ENCODE measurements at places on chromosomes 7 and 10.

DNA sequence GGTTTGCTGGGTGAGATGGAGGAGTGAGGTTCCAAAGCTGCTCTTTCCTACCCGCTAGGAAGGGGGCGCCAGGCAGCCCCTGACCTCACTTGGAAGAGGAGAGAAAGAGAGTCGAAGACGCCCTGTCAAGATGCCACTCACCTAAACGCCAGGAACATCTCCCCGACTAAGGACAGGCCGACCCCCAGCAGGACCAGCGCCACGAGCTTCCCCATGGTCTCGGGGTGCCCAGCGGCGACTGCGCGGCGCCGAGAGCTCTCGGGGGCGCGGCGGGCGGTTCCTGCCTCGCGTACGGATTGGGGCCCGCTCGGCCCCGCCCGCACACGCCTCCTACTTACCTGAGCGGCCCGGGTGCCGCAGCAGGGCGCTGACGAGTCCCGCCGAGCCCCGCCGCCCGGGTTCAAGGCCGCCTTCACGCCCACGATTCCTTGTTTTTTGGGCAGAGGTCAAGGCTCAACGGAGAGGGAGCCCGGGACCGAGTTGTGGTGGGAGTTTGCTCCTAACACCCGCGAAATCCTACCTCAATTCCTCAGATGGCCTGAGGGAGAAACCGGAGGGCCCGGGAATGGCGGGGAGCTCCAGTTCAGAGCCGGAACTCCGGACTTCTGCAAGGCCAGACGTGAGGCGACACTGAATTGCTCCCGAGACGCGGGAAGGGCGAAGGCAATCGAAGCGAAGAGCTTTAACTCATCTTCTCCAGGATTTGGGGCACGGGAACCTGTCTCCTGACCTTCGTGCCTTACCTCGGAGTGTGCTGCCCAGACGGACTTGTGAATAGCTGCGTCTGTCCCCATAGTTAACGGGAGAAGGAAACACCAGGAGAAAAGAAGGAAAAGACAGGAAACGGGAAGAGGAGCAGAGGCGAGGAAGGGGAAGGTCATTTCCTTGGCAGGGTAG, at the start of gene PON3:
Gene PON3 (minus strand): TSS at position 240 of the 897 bp plus-strand sequence. CDS start 25 bp downstream, at position 215.
- no peak for DNase-seq

DNA sequence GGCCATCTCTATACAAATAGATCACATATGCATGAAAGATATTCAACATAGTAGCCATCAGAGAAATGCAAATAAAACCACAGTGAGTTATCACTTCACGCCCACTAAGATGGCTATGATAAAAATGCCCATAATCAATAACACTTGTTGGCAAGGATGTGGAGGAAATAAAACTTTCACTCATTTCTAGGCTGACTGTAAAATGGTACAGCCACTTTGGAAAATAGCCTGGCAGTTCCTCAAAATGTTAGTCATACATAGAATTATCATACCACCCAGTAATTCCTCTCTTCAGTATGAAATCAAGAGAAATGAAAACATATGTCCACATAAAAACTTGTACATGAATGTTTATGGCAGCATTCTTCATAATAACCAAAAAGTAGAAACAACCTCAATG, 324.9 kb downstream of the LRRTM3 start:
- no peak for DNase-seq

GRCh38 chr7:137734221-137734620, 112.6 kb downstream of the DGKI start:
- no peak for DNase-seq

DNA sequence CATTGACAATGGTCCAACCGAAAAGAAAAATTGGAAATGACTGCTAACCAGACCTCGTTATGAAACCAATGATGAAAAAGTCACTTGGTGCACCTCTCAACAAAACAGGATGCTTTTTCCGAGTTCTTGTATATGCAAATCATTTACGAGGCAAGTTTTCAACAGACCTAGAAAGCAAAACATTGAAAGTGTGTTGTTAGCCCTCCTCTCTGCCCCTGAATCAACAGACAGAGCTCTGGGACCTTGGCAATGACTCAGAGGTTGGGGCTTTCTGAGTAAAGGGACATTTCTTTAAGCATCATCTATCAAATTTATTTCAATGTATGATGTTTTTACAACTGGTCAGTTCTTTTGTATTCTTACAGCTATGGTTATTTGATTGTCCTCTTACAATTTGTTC, 16.3 kb upstream of the DKK1 start:
- no peak for DNase-seq

DNA sequence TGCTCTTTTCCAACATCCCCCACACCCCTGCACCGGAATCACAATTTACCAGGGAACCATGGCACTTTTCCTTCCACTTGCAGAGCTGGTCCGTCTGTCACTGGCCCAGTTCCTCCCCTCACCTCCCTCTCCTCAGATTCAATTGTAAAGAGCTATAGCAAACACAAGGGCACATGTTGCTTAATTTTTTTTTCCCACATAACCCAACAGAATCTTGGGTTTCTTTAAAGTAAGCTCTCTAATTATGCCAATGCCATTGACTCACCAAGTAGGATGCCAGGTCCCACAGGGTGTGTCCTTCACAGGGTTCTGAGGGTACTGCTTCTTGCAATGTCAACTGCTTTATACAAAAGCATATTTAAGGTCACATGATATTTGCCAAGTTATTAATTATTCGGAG, 262.2 kb downstream of the AUTS2 start:
- DNase-seq, result no peak

- no peak for DNase-seq
Observed at GRCh38 chr7:47066976-47067614, 514.8 kb downstream of the TNS3 start.

- DNase-seq, result no peak
Observed at GRCh38 chr7:101164071-101164840, 1.1 kb downstream of the VGF start.

GRCh38 chr7:104124469-104124868, 83.3 kb downstream of the ORC5 start:
- DNase-seq, result no peak

- no peak for DNase-seq
Observed at GRCh38 chr10:107741971-107742370, 577.5 kb upstream of the SORCS1 start.

- DNase-seq, result no peak
Observed at GRCh38 chr7:159078911-159079270, 65.8 kb downstream of the VIPR2 start.

- DNase-seq, result no peak
Observed at GRCh38 chr7:24902276-24902675, 77.7 kb downstream of the OSBPL3 start.

DNA sequence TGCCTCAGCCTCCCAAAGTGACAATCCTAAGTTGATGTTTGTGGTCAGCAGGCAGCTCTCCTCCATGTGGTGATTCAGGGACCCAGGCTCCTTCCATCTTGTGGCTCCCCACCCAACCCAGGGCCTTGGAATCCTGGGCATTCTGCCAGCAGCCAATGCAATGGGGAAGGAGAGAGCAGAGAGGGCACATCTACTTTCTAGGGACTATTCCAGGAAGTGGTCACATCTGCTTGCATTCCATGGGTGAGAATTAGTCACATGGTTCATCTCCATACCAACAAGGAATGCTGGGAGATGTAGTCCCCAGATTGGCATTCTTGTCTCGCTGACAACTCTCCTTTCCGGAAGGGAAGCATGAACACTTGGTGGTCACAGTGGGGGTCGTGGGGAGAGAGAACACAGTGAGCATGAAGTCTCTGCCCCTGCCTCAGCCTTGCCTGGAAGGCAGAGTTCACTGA, 9.9 kb upstream of the SRRM3 start:
- peak; percentile 48 for DNase-seq

- no peak for DNase-seq
Observed at GRCh38 chr10:97499561-97500296, 1.0 kb downstream of the UBTD1 start.

DNA sequence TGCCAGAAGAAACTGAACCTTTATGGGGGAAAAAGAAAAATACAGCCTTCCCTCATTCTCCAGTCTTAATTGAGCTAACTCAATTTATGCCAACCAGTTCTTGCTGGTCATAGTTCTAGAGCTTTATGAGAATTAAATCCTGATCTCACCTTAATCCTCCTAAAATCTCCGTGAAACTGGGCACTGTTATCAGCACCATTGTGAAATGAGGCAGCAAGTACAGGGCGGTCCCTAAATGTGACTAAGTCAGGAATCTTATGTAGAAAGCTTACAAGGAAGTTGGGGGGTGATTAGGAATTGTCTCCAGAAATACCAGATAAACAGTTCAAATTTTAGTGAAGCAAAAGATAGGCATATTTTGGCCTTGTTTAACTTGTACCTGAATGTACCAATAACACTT, 10.7 kb upstream of the INSYN2A start:
- DNase-seq, result no peak

GRCh38 chr10:69492746-69493462, 41.6 kb downstream of the TSPAN15 start:
- no peak for DNase-seq

GRCh38 chr10:118977022-118977599, 52.4 kb upstream of the NANOS1 start:
- no peak for DNase-seq

All from CMK (cell line).